ENCODE measurements at places on chromosomes 7 and 10.

DNA sequence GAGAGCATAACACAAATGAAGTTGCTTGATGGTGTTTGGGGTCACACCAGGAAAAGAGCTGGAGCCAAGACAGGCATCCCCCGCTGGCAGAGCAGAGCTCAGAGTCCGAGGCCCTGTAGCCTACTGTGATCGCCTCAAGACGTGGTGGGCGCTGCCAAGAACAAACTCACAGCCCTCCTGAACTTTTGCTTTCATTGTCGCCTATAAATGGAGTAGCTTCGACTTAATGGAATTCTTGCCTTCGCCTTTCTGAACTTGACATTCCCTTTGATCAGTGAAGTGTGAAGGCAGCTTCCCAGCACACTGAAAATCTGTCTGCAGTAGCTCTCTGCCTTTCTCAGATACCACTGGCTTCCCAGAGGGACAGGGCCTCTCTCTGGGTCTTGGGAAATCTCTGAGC lies 21.3 kb downstream of the CPXM2 start:
- no peak for DNase-seq

DNA sequence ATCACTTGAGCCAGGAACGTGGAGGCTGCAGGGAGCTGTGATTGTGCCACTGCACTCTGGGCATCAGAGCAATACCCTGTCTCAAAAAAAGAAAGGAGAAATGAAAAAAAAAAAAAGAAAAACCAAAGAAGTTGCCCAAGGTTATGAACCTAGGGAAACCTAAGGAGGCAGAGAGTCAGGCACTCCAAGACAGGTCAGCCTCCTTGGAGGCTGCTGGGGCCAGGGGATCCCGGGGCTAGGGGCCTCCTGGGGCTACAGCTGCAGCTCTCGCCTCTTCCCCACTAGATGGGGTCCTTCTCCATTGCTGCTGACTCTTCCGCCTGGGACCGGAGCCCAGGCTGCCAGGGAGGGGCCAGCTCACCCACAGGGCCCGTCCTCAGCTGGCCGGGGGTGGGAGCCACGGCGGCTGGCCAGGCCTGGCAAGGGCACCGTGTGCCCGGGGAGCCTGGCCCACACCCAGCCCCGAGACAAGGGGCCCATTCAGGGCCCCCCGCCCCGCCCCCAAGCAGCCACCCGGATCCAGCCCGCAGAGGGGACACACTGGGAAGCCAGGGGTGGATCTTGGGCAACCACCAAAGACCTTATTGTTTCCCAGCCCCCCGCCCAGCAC lies 1.7 kb upstream of the SPACDR start:
- no peak for DNase-seq

GRCh38 chr10:78231939-78232338 lies 198.3 kb downstream of the RPS24 start:
- DNase-seq: no peak

- no peak for DNase-seq
Observed at GRCh38 chr10:101495324-101495925, 92.6 kb downstream of the POLL start.

DNA sequence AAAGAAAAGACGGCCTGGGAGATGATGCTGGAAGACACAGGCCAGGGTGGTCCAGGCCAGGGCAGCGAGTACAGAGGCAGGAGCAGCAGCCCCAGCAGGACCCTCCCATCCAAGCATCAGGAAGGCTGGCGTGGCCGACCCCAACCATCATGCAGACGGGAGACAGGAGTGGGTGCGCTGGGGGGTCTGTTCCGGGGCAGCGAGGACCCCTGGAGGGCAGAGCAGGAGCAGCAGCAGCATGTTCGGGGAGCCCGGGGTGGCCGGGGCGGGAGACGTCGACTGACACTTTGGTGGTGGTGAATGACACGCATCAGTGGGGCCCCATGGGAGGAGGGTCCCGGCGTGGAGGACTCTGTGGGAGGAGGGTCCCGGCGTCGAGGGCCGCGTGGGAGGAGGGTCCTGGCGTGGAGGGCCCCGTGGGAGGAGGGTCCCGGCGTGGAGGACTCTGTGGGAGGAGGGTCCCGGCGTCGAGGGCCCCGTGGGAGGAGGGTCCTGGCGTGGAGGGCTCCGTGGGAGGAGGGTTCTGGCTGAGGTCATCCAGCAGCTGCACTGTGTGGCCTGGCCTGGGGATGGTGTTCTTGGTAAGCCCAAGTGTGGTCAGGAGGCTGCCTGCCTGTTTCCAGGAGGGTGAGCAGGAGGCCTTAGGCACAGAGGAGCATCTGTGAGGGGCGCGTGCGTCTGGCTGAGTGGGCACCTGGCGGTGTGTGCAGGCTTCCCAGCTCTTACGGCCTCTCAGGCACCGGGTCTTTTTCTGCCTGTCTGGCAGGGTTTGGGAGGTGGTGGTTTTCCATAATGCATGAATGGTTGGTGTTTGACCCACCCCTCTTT lies 38.9 kb downstream of the FAM20C start:
- no peak for DNase-seq

GRCh38 chr7:26144184-26145080 lies 7.6 kb upstream of the NFE2L3 start:
- no peak for DNase-seq

- DNase-seq: no peak
Observed at GRCh38 chr7:108650467-108650866, 80.8 kb downstream of the DNAJB9 start.

- no peak for DNase-seq
Observed at GRCh38 chr10:127878475-127879055, 14.2 kb downstream of the CLRN3 start.

- DNase-seq: no peak
Observed at GRCh38 chr10:29546773-29547313, 87.9 kb downstream of the SVIL start.

- DNase-seq: peak; percentile 19
Observed at GRCh38 chr10:15879058-15879457, 18.8 kb upstream of the MINDY3 start.

- DNase-seq: no peak
Observed at GRCh38 chr10:13462551-13462950, 66.3 kb downstream of the BEND7 start.

DNA sequence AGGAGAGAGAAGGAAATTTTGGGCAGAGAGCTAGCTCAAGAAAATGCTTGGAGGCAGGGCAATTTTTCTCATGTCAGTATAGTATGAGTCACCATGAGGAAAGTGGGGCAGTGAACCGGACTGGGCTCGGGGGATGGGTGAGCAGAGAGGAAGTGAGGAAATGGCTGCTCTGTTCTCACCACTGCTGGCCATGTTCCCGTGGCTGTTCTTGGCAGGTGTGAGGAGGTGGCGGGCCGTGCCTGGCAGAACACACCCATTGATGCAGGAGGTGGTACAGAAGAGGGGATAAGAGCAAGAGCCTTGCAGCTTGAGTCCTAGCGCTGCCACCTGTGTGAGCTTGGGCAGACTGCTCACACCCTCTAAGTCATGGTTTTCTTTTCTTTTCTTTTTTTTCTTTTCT lies 304.4 kb upstream of the LYZL1 start:
- no peak for DNase-seq

- no peak for DNase-seq
Observed at GRCh38 chr7:6545398-6546126, 5.7 kb downstream of the GRID2IP start.

DNA sequence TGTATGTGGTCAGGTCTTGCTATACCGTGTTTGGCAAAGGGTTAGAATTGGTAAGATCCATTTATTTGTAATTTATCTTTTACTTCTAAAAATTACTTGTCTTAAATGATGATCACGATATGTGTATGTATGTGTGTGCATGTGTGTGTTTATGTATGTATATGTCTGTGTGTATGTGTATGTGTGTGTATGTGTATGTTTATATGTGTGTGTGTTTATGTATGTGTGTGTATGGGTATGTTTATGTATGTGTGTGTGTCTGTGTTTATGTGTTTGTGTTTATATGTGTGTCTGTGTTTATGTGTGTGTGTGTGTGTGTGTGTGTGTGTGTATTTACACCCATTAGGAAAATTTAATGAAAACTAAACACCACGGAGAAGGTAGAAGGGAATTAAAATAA lies 176.9 kb upstream of the FZD8 start:
- no peak for DNase-seq

DNA sequence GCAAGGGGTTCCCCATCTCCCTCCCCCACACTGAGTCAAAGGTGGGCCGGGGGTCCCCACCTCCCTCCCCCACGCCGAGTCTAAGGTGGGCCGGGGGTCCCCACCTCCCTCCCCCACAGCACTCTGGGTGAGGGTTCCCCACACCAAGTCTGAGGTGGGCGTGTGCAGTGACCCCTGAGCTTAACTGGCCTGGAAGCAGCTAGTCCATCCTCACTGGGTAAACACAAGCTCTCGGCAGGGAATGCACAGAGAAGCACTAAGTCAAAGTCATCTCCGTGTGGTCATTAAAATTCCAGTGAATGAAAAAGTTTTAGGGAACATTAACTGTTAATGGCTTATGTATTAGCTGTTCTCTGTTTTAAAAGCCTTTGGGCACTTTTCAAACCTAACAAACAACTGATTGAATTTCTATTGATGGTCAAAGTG lies 43.7 kb upstream of the PRKAR1B start:
- no peak for DNase-seq

DNA sequence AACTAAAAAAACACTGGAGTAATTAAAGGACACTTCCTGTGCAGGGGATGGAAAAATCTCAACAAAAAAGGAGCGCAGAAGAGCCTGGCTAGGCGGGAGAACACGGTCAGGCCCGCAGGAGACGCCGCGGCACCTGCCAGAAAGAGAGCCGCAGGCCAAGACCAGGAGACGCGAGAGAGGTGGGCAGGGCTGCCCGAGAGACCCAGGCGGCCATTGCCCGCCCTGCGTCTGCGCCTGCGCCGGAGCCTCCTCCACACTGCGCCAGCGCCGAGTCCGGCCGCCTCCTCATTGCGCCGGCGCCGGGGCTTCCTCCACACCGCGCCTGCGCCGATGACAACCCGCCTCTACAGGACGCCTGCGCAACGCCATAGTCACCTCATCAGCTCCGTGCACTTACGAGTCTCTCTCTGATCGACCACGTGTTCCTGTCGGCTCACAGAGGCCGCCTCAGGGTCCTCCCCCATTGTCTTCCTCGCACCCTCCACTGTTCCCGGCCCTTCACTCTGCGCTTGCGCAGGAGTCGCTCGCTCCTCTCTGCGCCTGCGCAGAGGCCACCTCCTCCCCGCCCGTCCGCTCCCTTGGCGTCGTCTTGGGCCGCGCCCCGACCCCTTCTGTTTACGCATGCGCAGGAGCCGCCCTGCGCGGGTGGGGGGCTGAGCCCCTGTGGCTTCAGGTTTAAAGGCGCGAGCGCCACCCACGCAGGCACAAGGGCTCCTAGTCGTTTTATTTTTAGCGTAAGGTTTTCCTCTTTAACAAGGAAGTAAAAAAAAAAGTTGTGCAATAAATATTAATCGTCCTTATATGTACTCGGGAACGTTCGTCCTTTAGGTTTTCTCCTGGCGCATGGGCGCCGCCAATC lies 43.2 kb upstream of the FAM20C start:
- peak; percentile 97 for DNase-seq

GRCh38 chr10:93541402-93542357 lies 24.8 kb upstream of the FFAR4 start:
- DNase-seq: peak; percentile 40
